ENCODE measurements at places on chromosomes 11 and 22.

DNA sequence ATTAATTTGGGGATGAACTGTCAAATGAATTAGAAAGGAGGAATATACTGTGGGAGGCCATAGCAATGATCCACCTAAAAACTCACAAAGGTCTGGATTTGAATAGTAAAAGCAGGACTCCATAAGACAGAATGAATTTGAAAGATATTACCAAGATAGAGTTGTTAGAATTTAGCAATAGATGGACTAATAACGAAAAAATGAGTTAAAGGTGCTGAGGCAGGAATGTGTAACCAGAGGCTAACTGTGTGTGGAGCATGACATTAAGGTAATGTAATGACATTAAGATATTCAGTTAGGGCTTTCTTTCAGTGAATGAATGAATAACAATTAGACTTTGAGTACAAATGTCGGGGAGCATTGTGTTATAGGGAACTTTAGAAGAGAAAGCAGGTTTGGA is 51.3 kb downstream of the AASDHPPT start:
- no peak for DNase-seq

DNA sequence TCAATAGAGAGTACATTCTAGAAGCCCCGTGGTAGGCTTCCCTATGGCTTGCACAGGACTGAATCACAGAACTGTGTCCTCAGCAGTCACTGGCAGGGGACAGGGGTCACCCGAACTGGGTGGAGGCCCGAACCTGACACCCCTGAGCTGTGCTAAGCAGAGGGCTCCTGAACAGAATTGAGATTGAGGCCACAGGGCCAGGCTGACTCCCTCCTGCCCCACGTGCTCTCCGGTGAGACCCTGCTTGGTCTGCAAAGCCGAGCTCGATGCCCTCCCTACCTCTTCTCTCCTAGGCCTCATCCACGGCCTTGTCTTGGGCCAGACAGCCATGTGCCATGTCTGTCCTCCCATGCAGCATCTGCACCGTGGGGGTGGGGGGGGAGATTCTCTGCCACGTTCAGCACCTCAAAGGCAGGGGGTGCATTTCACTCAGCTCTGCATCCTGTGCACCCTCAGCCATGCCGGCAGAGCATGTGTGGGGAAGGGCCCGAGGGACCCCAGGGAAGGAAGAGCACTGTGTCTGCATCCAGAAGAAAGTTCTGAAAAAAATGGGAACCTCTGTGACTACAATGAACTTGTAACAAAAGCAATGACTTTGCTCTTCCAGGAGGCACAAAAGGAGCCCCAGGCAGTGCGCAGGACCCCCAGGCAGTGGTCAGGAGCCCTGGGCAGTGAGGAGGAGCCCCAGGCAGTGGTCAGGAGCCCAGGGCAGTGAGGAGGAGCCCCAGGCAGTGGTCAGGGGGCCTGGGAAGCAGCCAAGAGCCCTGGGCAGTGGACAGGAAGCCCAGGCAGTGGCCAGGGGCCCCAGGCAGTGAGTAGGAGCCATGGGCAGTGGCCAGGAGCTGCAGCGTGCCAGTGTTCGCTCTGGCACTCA is 76.7 kb upstream of the SEPTIN5 start:
- no peak for DNase-seq

- no peak for DNase-seq
Measured at GRCh38 chr22:22573047-22573889, 14.2 kb upstream of the PRAME start.

DNA sequence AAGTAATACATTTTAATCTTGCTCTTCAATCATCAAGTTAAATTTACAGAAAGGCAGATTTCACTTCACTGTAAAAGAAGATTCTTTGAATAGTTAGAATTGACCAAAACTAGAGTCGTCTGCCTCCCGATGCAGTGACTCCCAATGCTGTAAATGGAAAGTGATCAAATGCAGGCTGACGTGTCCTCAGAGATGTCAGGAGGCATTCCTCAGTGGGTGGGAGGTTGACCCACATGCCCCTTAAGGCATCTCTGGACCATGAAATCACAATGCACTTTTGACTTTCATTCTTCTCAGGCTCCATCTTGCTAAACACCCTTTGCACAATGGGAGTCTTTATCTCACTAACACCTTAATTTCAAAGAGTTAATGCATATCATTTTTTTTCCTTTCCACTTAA is 19.0 kb upstream of the CECR2 start:
- DNase-seq, result no peak

GRCh38 chr22:45863981-45864751 is 112.8 kb downstream of the WNT7B start:
- DNase-seq, result peak; percentile 48

DNA sequence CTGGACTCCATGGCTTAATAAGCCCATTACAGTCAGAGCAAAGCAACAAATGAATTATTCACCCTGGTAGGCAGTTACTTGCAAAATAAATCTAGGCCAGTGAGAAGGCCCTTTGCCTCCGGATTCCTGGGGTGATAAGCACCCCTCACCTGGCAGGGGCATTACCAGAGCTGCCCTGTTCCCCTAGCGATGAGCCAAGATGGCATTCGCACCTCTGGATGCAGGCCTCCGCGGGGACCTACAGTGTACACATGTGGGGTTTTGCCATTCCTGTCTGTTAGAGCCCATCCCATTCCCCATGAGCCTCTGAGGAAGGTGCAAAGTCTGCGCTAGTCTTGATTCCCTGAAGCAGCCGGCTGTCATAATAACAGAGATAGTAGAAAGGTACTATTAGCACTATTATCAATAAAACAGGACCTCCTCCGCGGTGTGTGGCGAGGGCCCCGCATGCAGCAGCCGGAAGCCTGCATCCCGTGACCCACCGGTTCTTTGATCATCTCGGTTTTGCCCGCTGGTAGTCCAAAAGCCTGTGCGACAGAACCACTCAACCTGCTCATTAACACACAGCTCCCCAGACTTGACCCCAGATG is 344.3 kb downstream of the BRD1 start:
- no peak for DNase-seq

- no peak for DNase-seq
Measured at GRCh38 chr11:116890193-116890592, 52.8 kb upstream of the APOA1 start.

DNA sequence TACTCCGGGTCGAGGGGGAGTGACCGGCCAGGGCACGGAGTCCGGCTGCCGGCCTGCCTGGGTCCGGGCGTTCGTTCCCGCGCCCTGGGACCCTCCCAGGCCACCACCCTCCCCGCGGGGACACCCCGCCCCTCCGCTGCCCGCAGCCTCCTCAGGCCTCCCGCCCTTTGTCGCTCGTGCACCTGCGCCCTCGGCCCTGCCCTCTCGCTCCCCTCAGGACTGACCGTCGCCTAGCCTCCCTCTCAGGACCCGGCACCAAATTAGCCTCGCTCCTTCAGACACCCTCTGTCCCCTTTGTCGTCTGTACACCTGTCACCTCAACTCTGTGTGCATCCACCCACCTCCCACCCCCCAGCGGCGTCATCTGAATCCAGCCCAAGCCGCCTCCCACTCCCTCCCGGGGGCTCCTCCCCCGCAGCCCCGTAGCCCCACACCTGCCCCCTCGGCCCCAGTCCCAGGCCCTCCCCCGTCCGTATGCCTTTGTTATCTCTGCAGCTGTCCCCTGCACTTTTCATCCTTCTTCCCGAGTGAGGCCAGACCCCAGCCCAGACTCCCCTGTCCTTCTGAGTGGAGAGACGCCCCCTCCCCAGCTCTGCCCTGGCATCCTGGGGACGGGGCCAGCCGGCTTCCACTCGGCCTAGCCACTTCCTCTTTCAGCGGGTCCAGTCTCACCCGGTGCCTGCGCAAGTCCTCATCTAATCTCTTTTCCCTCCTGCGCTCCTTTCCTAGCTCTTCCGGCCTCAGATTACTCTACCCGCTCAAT is 643 bp downstream of the TIGD3 start:
- DNase-seq, result peak; percentile 34

DNA sequence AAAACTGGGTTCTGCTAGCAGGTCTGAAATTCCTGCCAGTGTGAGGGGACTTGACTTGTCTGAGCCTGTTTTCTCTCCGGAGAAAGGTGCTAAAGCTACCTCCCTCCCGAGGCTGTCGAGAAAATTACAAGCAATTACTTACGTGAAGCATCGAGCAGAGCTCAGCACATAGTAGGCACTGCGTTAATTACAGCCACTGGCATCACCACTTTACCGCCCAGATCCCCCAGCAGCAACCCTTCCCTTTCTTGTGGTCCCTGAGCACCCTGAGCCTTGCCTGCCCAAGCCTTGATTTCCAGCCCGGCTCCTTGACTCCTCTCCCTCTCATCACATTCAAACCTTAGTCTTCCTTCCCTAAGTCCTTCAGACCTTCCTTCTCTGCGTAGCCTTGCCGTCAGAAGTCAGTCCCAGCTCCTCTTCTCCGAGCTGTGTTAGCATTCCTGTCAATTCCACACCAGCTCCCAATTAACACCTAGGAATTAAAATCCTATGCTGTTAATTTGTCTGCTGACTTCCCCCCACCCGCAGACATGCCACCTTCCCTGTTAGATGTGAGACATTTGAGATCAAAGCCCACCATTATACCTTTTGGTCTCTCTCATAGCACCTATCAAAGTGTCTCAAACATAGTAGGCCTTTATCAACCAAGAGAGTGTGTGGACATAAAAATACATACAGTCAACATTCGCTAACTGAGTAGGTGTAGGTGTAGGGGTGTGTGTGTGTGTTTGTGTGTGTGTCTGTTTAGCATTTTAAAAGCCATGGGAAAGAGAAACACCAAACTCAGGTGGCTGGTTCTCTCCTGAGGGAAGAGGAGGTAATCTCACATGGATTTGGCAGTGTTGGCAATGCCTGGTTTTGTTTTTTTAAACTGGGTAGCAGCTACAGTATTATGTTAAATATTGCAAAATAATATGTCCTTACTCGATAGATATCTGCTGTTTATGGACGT is 2.8 kb upstream of the KCNJ5 start:
- no peak for DNase-seq

DNA sequence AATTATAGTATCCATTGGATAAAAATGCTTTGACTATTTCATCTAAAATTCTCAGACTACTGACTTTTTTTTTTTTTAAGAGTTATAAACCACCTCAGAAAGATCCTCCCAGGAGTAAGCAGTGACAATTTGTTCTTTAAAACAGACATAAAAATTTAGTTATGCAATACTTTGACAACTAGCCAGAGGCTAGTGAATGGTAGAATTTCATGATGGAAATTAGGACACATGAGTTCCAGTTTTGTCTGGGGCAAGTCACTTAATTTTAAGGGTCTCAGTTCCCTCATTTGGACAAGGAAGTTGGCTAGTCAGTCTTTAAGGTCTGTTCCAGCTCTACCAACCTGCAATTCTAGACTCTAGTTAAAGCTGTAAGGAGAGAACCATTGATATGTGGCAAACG is 2.9 kb downstream of the IL18 start:
- no peak for DNase-seq

GRCh38 chr11:83033972-83034672 is 37.6 kb downstream of the RAB30 start:
- no peak for DNase-seq

DNA sequence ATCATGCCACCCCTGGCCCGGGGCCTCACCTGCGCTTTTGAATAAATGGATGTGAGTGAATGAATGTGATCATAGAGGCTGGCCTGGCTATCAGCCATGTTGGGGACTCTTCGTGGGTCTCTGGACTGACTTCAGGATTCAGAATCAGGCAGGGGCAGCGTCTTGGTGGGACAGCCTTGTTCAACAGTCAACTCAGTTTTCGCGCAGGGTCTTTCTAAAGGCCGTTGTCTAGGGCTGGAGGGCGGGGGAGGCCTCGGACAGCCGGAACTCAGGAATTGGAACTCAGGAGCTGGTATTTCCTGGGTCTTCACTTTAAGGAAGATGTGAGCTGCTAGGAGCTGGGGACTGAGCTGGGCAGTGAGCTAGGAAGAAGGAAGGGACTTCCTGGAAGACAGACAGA is 146.0 kb downstream of the CACNA1I start:
- no peak for DNase-seq

- no peak for DNase-seq
Measured at GRCh38 chr11:65130631-65131416, 3.5 kb downstream of the SYVN1 start.

DNA sequence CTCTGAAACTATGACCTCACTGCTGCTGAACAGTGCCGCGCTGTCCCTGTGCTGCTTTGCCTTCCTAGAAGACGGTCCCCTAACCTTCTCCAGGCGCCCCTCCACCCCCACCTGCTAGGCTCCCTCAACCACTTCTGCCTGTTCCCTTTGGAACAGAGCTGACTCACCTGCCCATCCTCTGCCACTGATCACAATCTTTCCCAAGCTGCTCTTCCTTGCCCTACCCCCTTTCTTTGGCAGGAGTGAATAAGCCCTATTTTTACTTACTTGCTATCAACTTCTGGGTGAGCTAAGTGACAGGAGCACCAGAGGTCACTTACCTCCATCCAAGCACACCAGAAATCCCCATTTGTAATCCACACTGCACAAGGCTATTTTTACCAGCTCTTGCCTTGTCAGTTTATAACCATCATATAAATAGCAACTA is 116.0 kb upstream of the BID start:
- DNase-seq, result no peak

GRCh38 chr22:44735518-44736428 is 16.6 kb upstream of the ARHGAP8 start:
- peak; percentile 78 for DNase-seq

DNA sequence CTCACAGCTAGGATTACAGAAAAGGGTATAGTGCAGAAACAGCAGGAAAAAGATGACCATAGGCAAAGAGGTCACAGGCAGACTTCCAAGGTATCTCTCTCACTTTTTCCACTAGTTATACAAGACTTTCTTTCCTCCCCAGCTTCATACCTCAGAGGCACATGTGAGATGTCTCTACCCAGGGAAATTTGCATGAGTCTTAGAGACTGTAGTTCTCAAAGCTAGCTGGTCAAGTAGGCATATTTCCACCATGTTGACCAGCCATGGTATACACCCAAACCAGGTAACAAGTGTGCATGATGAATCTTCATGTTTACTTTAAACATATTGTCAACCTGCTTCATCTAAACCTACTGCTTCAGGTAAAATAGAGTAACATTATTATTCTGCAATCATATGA is 27.9 kb downstream of the PRMT3 start:
- DNase-seq, result no peak
